ENCODE measurements at places on chromosomes 2 and 18.

GRCh38 chr2:127415593-127416505 lies 2.4 kb upstream of the PROC start:
- no peak for DNase-seq

DNA sequence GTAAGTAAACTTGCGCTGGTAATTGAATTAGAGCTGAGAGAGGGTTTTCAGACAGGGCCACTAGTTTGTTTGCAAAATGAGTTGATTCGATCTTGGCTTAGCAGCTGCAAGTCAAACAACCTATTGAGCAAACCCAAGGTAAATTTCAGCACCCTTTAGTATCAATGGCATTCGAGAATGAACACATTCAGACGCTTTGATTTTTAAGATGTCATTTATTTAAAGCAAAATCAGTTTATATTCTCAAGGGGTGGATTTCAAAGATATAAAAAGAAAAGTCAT lies 44.2 kb downstream of the TGIF1 start:
- no peak for DNase-seq

DNA sequence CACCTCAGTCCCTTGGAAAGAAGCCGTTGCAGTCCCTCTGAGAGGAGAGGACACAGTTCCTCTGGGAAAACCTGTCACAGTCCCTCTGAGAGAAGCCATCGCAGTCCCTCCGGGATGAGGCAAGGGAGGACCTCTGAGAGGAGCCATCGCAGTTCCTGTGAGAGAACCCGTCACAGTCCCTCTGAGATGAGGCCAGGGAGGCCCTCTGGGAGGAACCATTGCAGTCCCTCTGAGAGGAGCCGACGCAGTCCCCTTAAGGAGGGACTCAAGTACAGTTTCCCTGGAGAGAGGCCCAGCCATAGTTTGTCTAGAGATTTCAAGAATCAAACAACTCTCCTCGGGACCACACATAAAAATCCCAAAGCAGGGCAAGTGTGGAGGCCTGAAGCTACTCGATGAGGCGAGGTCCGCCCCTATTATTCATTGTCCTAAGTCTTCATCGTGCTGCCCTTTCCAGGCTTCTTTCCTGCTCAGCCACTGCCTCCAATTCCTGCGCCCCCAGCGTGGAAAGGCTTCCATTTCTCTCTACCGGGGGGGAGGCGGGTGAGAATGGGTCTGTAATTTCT lies 630 bp upstream of the ZNF512 start:
- DNase-seq = no peak

- no peak for DNase-seq
These were observed 145.9 kb upstream of the FHL2 start for GRCh38 chr2:105544591-105545377.

DNA sequence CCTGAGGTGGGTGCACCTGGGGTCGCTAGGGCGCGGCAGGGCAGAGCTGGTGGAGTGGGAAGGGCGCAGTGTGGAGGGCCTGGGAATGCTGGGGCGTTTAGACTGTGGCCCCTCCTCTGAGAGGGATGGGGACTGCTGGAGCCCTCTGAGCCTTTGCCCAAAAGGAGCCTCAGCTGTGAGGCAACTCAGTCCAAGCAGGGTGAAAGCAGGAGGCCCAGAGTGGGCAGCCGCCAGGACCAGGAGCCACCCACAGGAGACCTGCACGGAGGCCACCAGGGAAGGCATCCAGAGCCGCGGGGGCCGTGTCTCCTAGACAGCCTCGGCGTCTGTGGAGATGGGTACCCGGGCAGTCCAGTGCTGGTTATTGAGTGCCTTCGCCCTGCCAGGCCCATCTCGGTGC lies 114.9 kb downstream of the SEPTIN10 start:
- DNase-seq = no peak

DNA sequence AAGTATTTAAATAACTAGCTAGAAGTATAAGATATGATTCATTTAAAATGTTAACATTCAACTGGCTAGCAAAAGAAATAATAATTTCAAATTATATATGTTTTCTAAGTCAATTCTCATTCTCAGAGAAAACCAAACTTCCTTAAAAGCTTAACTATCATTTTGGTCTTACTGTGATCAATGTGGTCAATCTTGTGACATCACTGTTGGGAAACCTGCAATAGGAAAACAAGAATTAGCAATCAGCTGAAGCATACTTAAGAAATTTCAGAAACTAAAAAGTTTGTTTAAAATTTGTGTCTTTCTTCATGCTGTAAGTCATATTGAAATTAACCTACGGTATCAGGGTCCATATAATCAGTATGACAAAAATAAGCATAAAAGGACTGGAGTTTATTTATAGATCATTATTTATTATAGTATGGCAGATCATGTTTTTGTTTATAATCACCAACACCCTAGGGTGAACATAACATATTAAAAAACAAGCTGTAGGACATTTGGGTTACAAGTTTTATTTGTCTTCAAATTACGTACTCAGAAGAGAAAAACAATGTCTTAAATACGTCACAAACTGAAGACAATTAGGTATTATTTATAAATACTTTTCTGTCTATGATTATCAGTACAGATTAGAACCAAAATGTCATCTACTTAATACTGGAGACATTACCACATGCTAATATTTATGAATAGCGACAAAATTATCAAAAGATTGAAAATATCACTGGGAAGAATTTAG lies 60.5 kb downstream of the BAZ2B start:
- DNase-seq = no peak

GRCh38 chr2:238456449-238456848 lies 29.7 kb downstream of the ASB1 start:
- DNase-seq = no peak

GRCh38 chr2:111100765-111101162 lies 19.9 kb upstream of the BCL2L11 start:
- DNase-seq = no peak

DNA sequence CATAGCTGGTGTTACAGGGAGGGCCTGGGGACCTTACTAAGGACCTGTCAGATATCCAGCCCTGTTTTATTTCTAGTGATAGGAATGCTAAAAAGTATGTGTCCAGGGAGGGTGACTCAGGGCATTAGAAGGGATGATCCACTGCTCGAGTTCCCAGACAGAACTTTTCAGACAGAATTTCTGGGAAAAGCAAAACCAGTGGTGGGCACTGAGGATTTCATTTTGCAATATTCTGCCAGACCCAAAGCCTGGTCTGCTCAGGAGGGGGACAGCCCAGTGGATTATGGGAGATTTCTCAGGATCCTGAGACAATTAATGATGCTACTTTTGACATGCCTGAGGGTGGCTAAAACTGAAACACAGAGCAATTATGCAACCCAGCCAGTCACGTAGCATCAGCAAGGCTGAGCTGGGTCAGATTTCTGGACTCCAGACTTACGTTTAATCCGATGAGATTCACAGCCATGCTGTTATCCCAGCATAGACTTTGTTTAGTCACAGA lies 4.7 kb upstream of the KCNE4 start:
- DNase-seq = no peak
